ENCODE measurements at places on chromosomes 4 and X.

DNA sequence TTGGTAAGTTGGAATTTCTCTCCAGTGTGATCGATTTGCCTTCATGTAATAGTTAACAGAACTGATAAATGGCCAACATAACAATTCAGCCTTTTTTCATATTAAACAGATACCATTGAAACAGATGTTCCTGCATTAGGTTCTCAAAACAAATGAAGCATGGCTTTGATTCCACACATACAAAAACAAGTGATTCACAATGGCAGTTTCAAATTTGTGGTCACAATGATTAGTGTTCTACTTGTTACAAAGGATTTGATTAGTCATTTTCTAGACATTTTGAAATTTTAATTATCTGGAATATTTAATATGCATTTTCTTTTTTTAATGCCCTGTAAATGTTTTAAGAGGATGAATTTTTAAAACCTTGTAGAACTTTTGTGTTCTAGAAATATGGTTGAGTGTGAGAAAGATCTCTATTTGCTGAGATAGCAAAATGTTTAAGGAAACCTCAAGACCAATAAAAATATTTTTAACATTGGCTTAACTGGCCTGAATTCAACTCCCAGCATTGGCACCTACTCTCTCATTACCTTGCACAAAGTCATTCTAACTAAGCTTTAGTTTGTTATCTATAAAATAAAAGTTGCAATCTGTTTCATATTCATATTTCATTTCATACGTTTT lies 18.9 kb upstream of the GLRA3 start:
- DNase-seq: no peak

GRCh38 chr4:24105327-24106038 lies 215.6 kb upstream of the PPARGC1A start:
- DNase-seq: no peak

DNA sequence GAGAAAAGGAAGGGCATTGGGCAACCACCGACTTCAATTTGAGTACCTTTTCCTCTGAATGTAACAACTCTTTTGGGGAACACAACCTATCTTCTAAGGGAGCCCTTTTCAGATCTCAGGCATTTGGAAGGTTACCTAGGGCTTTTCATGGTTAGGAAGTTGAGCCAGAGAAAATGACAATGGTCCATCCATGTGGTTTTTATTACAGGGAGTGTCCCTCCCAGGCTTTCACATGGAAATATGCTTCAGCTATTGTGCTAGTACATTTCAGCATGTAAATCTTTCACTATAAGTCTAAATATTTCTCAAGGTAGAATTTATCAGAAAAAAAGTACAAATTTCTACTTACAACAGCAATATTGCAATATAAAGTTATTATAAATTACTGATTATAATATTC lies 259.8 kb downstream of the IQCM start:
- no peak for DNase-seq

- no peak for DNase-seq
These were observed 3.6 kb downstream of the PCDH18 start for GRCh38 chr4:137528673-137529072.

GRCh38 chr4:91032725-91033445 lies 905.7 kb downstream of the CCSER1 start:
- no peak for DNase-seq

DNA sequence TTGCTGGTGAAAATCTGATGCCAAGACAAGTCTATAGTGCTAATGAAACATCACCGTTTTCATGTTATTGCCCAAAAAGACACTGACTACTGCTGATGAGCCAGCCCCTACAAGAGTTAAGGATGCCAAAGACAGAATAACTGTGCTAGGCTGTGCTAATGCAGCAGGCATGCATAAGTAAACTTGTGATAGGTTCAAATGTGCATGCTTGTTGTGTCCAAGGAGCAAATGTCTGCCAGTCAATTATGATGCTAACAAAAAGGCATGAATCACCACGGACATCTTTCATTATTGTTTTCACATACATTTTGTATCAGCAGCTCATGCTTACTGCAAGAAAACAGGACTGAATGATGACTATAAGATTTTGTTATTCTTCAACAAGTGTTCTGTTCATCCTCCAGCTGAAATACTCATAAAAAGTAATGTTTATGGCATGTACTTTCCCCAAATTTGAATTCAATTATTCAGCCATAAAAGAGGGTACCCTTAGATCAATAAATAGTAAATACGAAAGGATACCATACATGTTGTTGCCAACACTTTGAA lies 306.9 kb upstream of the ARSJ start:
- no peak for DNase-seq

DNA sequence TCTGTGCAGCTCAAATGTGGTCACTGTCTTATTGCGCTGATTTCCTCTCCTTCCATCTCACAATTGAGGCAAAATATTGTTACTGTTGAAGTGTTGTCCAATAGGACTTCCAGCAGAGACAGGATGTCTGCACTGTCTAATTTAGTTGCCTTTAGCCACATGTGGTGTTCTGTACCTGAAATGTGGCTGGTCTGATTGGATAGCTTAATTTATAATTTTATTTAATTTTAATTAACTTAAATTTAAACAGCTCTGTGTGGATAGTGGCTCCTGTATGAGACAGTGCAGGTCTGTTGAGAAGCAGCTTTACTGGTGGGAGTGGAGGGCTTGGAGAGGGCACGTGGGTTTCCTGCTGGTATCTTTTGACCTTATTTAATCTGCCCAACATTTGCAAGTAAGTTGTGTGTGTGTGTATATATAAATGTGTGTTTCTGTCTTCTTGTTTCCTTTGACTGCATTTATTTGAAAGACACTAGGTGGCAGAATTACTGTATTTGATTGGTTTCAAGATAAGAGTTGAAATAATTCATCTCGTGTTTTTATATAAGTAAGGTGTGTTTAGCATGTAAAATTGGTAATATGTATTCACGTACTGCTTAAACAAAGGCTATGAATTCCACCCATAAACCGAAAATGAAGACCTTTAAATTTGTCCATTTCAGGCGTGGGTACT lies 55.3 kb upstream of the MSANTD1 start:
- no peak for DNase-seq

DNA sequence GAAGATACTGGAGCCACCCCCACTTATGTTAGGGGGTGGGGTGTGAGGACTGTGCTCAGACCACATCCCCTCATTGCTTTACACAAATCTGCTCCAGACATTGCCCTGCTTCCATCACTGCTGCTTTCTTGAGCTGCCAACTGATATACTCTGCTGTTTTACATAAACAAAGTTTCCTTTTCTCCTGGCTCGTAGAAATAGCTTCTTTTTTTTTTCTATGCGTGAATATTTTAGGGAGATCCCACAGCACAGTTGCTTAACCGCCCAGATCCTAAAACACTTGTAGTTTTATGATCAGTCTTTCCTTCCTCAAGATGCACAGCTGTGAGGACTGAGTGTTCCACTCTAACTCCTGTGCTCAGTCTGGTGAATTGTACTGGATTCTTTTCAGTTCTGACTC lies 768.4 kb downstream of the PCDH18 start:
- peak; percentile 27 for DNase-seq

- DNase-seq: peak; percentile 56
These were observed 151.2 kb upstream of the SLC4A4 start for GRCh38 chr4:71187404-71188155.

DNA sequence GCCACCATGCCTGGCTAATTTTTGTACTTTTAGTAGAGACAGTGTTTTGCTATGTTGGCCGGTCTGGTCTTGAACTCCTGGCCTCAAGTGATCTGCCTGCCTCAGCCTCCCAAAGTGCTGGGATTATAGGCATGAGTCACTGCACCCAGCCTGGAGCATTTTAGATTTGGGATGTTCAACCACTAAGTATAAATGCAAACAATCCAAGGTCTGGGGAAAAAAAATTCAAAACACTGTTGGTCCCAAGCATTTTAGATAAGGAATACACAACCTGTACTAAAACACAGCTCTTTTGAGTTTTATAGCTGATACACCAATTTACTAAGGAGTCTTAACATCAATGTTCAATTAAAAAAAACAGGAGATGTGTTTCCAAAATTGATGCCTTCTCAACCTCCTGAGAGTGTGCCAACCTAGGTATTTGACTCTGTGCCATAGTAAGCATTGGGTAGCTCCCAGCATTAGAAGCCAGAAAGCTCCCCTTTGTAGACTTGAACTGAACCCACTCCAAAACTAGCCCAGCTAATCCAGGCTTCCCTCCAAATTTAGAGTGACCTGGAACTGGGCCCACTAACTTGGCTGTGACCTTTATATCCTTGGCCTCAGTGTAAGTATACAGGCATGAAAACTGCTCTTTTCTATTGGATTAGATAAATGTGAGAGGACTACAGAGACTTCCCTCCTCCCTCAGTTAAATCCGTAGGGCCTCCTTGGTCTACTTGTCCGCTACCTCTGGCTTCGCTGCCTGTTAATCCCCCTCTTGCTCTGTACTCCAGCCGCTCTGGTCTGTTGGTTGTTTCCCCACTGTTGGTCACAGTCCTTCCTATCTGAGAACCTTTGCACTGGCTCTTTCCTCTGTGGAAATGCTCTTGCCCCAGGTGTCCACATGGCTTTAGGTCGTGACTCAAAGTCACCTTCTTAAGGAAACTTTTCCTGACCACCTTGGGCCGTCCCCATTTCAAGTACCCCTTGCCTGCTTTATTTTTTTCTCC lies 77.6 kb downstream of the CCKAR start:
- no peak for DNase-seq

GRCh38 chrX:12741416-12741815 lies 49.8 kb upstream of the PRPS2 start:
- no peak for DNase-seq

DNA sequence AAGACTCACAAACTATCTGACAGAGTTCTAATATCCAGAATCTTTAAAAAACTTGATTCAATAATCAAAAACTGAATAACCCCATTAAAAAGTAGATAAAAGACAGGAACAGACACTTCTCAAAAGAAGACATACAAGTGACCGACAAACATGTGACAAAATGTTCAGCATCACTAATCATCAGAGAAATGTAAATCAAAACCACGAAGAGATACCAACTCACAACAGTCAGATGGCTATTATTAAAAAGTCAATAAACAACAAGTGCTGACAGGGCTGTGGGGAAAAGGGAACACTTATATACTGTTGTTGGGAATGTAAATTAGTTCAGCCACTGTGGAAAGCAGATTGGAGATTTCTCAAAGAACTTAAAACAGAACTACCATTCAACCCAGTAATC lies 138.1 kb upstream of the RASGEF1B start:
- DNase-seq: no peak

- no peak for DNase-seq
These were observed 116.4 kb upstream of the IGSF1 start for GRCh38 chrX:131405497-131405896.
